ENCODE measurements at places on chromosomes 4 and X. TPM values are rescaled to one million over a fixed set of nuclear protein-coding genes. Genes with fewer than 3 reads are reported as not detected.
A peak's percentile ranks its signal among the peaks of the same experiment; 100 is the strongest.

DNA sequence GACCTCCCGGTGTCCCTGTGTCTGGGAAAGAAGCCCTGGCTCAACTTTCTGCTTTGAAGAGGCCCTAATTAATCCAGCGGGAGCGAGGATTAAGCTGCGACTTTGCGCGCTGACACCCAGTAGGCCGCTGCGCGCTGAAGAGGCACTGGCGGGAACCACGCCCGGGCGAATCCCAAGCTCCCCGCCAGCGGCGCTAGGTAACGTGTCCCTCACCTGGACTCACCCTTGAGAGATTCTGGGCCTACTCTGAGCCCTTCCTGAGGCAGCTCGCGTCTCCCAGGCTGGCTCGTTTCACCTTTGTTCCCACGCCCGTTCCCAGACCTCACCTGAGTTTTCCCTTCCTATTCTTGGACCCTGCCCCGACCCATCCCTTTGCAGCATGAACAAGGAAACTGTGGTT lies 616 bp upstream of the KLHL34 start:
- no peak for DNase-seq

GRCh38 chr4:65973186-65973585 lies 302.9 kb upstream of the EPHA5 start:
- DNase-seq = no peak

- DNase-seq = peak; percentile 61
These were observed 745 bp downstream of the SLC39A8 start for GRCh38 chr4:102344520-102344953.

Gene ZDHHC15
- total RNA-seq = 2.9 TPM

- DNase-seq = no peak
These were observed 124.5 kb downstream of the NHS start for GRCh38 chrX:17499512-17499911.

- no peak for DNase-seq
These were observed 94.4 kb downstream of the IL15 start for GRCh38 chr4:141730805-141731204.

DNA sequence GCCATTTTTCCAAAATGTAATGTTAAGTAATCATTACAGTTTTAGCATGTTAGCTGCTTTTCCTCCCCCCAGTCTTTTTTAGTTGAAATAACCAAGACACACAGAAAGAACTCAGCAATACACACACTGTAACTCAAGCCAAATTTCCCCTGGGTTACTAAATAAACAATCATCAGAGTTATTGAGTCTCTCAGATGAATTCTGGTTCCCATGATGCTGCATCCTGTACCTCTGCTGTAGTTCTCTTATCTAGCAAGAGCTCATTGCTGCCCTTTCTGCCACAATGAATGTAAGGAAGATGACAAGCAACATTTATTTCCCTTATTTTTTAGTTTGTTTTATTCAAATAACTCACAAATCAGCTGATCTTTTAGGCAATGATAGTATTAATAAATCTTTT lies 185.1 kb downstream of the ARHGAP6 start:
- no peak for DNase-seq

DNA sequence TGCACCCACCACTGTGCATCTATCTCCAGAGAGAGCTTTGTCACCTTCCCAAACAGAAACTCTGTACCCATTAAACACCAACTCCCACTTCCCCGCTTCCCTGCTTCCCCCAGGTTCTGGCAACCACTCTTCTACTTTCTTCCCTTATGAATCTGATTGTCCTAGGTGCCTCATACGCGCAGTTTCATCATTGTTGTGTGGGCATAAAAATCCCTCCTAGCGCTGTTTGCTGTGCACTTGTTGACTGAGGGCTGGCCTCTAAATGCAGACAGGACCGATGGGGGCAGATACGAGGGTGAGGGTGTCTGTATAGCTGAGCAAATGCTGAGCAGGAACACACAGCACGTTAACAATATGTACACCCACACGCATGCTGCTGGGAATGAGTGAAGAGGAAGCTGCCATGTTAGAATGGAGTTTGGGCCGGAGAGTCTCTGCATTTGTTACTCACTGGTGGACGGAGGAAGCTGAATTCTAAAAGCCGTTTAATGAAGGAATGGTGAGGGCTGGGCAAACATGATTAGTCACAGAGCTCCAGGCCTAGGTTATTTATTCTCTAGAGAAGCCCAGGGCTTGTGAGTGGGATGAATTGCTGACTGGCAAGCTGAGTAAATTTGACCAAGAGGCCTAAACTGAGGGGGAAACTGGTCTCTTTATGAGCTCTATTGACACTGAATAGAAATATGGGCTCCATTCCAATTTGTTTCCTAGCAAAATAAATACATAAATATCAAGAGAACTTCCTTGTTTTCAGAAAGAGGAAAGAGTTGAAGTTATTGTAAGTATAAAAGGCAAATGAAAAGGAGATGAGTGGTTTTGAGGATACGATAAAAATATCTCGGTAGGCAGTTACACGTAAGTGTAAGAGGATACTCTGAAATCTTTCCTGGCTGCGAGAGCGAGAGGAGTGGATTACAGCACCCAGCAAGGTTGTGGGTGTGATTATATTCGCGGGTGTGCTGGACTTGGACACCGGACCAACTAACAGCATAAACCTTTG lies 95.9 kb upstream of the RPS6KA3 start:
- peak; percentile 70 for DNase-seq

DNA sequence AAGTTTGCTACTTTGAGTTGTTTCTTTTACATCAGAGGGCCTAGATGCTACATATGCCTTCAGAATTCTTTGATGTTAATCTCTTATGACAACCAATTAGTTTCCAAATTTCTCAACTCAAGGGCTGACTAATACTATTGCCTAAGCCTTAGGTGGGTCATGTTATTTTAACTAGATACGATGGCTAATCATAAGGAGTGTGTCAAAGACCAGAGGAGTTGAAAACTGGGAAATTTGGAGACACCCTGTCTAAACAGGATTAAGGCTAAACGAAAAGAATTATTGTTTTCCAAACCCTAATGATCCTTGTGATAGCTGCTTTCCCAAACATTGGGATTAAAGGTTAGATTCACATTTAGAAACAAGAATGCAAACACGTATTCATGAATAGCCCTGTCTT lies 228.5 kb downstream of the PCDH7 start:
- no peak for DNase-seq

- no peak for DNase-seq
These were observed 61.1 kb downstream of the ABCG2 start for GRCh38 chr4:88097301-88097700.

- DNase-seq = no peak
These were observed 193.3 kb upstream of the FAM47A start for GRCh38 chrX:34325460-34325859.

DNA sequence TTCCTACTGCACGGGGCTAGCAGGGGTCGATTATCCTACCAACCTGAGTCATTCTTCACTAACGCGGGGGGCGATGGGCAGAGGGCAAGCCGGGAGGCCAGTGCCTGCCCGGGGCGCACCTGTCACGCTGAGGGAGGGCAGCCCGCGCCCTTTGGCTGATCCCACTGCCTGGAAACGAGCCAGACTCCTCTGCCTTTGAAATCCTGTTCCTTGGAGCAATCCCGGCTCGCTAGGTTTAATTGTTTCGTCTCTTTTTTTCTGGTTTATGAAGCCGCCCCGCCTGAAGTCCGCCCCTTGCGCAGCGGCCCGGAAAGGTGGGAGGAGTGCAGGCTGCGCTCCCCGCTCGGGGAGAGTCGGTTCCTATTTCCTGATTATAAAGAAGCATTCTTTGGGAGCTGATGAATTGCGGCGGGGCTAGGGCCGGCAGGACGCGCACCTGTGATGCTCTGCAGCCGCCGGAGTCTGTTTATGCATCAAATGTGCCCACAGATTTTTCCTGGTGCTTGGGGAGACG lies 484.2 kb downstream of the BCOR start:
- DNase-seq = peak; percentile 73

Gene EXOC1L
- total RNA-seq = not detected

Gene CORIN
- 1.4 TPM for total RNA-seq

GRCh38 chr4:56102601-56103000 lies 153.9 kb downstream of the CEP135 start:
- DNase-seq = no peak

- no peak for DNase-seq
These were observed 532.3 kb upstream of the SMIM31 start for GRCh38 chr4:164221631-164222030.

DNA sequence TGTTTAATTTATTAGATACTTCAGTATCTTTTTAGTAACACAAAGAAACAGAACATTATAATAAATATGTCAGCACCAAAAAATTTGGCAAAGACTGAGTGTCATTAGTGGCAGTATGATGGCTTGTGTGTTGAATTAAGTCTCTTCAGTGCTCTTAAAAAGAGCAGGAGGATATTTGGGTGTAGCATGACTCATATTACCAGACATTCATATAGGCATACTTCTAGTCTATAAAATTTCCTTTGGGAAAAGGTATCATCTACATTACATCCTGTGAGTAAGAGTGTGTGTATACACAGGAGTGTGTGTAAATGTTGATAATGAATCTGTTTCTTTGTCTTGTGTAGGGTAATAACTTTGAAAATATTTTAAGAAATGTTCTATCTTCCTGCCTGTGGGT lies 135.7 kb downstream of the CNKSR2 start:
- DNase-seq = no peak

DNA sequence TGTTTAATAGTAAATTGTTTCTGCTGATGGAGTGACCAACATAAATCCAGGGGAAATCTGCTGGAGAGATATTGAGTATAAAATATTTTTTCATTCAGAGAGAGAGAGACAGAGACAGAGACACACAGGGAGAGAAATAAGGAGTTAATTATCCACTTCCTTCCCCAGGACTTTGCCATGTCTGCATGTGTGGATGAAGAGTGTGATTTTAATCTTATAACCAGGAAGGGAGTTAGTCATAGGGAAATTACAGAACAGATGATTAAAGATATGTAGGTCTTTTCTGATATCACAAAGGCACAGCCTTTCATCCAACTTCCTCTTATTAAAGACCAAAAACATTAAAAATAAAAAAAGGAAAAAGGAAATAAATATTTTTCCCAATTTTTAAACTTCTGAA lies 526.3 kb downstream of the SPRY1 start:
- no peak for DNase-seq

- no peak for DNase-seq
These were observed 155.8 kb downstream of the PPARGC1A start for GRCh38 chr4:23734000-23734399.

DNA sequence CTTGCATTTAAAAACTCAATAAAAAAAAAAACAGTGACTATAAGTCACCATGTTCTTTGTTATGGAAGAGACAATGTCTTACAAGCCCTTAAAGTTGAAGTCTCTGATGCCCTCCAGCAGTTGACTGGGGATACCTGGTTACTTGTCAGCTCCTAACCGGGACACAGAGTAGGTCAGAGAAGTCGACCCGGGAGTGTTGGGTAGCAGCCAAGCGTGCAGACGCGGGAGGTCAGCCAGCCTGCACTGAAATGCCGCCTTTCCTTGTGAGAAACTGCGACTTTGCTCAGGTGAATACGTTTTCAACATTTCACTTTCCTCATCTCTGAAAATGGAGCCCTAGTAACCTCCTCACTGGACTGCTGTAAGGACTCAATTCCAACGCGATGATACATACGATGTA lies 81.8 kb downstream of the F11 start:
- no peak for DNase-seq

Gene ARHGAP24
- 112 TPM for total RNA-seq

DNA sequence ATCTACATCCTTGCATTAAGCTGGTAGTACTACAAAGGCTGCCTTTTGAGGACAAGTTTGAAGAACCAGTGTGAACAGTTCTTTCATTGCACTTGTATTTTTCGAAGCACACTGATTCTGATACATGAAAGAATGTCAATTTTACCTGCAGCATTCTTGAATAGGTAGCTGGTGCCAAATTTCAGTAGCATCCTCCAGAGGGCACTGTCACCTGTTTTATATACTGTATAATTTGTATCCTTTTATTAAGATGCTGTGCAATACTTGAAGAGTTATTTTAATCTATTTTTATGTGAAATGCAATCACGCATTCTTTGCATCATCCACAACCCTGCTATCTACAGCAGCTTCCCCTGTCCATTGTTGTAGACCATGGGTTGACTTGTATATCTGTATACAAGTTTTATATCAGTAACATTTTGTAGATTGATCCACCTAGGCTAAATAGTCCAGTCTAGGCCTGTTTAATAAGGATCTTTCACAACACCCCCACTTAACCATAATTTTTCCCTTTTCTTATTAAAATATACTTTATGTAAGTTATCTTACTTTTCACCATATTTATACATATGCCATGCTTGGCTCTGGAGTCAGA lies 325.7 kb downstream of the PCDH7 start:
- DNase-seq = peak; percentile 29

GRCh38 chrX:134572816-134573682 lies 85.2 kb downstream of the PLAC1 start:
- DNase-seq = no peak

DNA sequence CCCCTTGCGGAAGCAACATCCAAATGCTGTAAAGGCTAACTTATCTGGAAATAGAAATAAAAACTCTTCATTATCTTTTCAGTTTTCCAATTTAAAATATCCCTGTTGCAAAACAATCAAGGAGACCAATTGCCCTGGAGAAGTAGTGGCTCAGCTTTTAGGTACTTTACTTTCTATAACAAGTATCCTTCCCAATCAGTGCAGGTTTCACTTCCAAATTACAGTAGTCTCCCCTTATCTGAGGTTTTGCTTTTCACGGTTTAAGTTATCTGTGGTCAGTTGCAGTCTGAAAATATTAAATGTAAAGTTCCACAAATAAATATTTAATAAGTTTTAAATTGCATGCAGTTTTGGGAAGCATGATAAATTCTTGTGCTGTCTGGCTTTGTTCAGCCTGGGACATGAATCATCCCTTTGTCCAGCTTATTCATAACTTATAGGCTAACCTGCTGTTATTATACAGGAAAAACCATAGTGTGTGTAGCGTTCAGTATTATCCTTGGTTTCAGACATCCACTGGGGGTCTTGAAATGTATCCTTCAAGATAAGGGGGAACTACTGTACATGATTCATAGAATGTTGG lies 973.1 kb upstream of the GRID2 start:
- DNase-seq = no peak

Gene ADAMTS3
- total RNA-seq = 2.8 TPM

Gene ARHGEF38
- 1.3 TPM for total RNA-seq

DNA sequence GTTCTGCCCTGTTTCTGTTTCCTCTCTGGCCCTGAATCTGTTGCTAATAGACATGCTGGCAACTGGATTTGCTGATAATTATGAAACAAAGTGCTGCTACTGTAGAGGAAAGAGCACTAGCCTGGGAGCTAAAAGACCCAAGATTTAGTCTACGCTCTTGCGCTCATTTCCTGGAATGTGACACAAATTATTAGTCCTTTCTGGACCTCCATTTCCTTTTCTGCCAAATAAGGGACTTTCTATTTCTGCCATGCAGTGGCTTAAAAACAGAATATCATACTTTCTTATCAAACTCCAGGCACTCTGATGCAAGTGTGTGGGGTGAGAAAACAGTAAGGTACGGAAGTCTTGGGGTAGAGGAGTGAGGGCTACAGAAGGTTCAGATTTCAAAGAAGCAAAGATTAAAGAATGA lies 48.3 kb upstream of the GPR174 start:
- DNase-seq = no peak
